Ecto neural progenitor cell (in vitro differentiated cells): ENCODE measurements at places on chromosomes 3 and 15.

DNA sequence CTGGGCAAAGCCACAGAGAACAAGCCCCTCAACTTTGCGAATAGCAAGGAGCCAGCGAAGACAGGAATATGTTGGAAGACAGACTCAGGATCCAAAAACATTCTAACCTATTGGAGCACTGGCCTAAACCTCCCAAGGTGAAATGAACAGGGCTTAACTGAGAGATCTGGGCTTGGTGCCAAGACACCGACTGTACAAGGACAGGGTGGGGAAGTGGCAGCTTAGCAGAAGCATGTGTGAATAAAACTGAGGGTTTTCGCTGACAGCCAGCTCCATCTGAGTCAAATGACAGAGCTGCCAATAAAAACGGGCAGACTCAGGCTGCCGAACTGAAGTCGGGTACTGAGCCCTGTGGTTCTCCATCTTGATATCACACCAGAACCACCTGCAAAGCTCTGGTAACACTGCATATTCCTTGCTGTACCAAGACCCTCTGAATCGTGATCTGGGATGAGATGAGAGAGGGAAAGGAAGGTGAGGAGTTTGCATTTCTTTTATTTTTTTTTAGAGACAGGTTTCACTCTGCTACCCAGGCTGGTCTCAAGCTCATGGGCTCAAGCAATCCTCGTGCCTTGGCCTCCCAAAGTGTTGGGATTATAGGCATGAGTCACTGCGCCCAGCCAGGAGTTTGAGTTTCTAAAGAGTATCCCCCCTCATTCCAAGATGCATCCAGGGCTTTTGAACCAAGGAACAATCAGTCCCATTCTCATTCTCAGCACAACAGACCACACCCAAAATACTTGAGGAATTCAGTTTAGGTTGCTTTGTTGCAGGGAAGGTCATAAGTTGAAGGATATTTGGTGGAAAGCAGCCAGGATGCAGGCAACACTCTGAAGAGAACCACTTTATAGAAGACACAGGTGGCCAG is 6.0 kb upstream of the PLCB2 start:
- DNase-seq: no peak

- no peak for DNase-seq
Observed at GRCh38 chr15:23420806-23421575, 26.1 kb downstream of the GOLGA6L2 start.

DNA sequence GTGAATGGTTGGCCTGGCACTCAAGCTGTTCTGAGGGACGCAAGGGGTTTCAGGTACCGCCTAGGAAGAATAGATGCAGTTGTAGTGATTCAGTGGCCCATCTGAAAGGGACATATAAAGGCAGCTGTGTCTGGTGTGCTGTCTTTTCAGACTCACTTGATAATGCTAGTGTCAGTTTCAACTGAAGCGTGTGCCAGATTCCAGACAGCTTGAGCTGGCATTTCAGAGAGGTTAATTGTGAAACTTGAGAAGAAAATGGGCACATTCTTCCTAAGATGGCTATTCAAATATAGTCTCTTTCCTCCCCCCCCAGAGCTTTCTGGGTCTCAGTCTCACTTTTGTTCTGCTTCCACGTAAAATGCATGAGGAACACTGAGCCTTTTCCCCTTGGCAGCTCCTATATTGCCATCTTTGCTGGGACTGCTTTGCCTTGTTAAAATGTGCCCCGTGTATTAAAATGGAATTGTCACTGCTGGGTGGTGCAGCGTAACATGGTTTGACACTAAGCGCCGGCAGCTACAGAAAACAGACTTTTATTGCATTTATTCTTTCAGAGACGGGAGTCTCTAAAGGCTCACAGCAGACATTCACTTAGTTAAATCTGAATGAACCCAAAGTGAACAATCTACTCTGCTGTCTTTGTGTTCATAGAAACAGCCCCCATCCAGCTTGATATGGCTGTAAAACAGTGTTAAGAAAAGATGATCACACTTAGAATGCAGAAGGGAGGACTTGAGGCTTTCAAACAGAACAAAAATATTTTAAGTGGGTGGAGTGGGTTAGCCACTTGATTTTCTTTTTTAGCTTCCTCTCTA is 478.7 kb downstream of the RBMS3 start:
- no peak for DNase-seq

GRCh38 chr3:38647217-38647970 is 2.1 kb downstream of the SCN5A start:
- DNase-seq: peak; percentile 26

DNA sequence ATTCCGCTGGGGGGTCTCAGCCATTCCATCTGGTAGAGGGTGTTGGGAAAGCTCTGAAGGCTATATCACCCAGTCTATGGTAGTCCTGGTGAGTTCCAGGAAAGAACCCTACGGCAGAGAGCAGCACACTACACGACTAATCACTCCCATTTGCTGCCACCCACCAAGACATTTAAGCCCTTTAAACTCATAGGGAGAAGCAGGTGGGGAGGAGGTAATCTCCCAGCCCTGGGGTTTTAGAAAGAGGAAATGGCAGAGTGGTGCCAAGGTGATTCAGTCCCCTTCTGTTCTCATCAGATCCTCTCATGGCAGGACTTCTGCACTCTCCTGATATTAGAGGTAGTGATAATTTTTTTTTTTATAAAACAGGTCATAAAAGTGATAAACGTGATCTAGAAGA is 10.6 kb upstream of the VWA5B2 start:
- DNase-seq: no peak

DNA sequence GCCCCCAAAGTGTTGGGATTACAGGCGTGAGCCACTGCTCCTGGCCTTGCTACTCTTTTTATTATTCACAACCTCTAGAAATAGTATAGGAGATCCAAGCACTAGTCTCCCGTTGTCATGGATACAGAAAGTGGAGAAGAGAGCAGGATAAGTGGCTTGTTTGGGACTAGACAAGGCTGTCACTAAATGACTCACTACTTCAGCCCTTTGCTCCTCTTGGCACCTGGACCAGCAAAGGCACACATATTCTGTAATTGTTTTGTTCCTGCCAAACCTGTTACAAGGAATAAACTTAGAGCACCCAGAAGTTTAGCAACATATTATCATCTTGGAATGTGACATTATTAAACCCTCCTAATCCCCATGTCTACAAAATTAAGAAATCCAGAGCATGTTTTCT is 427.2 kb upstream of the THBS1 start:
- DNase-seq: no peak

DNA sequence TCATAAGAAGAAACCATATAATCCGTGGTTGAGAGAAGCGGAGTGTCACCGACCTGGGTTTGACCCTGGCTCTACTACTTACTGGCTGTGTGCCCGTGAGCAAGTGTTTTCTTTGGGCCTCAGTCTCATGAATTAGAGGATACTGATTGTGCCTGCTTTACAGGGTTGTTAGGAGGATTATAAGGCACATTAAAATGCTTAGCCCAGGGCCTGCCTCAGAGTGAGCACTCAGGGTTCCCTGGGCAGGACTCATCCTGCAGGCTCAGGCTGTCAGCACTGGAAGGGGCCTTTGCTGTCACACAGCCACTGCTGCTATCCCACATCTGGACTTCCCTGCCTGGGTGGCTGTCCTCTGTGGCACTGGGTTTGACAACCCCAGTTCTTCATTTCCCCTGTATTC is 4.7 kb downstream of the PLA2G4F start:
- no peak for DNase-seq

DNA sequence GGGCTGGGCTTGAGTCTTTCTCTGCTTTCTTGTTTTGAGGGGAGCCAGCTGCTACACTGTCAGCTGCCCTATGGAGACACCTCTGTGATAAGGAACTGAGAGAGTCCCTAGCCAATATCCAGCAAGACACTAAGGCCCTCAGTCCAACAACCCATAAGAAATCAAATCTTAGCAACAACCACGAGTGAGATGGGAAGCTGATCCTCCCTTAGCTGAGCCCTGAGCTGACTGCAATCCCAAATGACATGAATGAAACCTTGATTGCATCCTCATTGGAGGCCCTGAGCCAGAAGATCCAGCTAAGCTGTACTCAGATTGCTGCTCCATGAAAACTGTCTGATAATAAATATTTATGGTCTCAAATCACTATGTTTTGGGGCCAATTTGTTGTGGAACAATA is 302.1 kb upstream of the MME start:
- DNase-seq: no peak

GRCh38 chr3:101202640-101203039 is 117.7 kb downstream of the IMPG2 start:
- DNase-seq: no peak

DNA sequence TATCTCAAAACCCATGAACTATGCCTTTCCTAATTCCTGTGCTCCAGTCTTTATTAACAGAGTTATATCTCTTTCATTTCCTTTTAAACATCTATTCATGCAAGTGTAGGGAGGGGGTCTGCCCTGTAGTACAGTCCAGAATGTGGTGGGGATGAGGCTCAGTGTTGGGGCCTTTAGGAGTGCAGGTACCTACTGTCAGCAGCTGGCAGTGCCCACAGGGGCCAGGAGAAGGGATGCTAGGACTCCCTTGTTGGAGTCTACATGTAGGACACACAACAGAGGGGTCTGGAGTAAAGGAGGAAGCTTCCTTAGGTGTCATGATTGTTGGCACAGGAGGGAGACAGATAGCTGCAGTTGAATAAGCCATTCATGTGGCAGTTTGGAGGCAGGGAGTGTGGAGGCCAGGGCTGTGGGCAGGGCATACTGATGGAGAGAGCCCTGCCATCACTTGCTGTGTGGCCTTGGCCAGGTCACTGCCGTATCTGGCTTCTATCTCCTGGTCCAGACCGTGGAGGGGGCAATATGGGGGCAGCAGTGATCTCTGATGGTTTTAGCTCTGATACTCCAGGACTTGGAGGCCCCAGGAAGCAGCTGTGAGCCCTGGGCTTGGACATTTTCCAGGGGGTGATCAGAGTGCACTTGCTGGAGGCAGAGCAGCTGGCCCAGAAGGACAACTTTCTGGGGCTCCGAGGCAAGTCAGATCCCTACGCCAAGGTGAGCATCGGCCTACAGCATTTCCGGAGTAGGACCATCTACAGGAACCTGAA is 29.5 kb downstream of the ESYT3 start:
- no peak for DNase-seq

- DNase-seq: no peak
Observed at GRCh38 chr3:182327196-182327681, 466.1 kb upstream of the ATP11B start.

DNA sequence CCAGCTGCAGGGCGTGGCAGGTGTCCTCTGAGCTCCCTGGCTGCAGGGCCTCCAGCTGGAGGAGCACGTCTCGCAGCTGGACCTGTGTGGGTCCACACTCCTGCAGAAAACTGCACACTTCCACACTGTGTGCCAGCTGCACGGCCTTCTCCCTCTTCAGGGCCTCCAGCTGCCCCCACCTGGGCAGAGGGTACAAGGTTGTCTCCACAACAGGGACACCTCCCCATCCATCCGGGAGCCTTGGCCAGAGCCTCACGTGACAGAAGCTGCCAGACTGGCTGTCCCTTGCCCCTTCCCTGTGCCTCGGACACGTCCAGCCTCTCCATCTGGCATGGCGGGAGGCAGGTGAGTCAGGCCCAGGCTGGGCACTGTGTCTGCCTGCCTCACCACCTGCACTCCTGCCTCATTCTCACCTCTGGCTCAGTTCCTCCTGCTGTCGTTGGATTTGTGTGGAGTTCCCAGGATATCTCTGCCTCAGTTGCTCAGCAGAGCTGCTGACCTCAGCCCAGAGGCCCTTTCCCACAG is 14.5 kb downstream of the SPTBN5 start:
- no peak for DNase-seq

GRCh38 chr15:83651541-83651940 is 2.4 kb upstream of the ADAMTSL3 start:
- DNase-seq: no peak

GRCh38 chr3:148680289-148680688 is 17.4 kb upstream of the AGTR1 start:
- no peak for DNase-seq
